ENCODE measurements at places on chromosomes 3 and 15.

DNA sequence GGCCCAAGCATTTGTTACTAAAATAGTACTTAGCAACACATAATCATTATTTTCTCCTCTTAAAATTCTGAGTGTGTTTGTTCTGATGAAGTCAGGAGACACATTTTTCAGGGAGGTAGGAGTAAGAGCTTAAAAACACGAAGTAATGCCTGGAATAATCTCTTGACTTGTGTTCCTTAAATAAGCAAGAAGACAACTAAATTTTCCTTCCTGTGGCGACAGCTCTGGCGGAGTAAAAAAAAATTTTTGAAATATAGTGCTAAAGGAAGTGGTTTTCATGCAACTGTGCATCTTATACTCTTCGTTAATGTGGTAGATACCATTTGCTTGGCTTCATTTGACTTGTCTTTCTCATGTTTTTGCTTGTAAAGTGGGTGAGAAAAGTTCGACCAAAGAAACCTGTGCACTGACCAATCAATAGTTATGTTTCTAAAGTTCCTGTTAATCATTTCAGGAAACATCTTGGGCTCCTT is 11.1 kb upstream of the MBNL1 start:
- no peak for DNase-seq

- peak; percentile 32 for DNase-seq
These were observed 970 bp downstream of the BBX start for GRCh38 chr3:107523539-107524325.

GRCh38 chr3:102068327-102068726 is 219.0 kb downstream of the NFKBIZ start:
- DNase-seq, result no peak

- DNase-seq, result no peak
These were observed 13.8 kb downstream of the RNF168 start for GRCh38 chr3:196489747-196490146.

GRCh38 chr3:127337911-127338531 is 50.2 kb upstream of the PRR20G start:
- no peak for DNase-seq

- DNase-seq, result no peak
These were observed 42.1 kb upstream of the RAF1 start for GRCh38 chr3:12705981-12706380.

DNA sequence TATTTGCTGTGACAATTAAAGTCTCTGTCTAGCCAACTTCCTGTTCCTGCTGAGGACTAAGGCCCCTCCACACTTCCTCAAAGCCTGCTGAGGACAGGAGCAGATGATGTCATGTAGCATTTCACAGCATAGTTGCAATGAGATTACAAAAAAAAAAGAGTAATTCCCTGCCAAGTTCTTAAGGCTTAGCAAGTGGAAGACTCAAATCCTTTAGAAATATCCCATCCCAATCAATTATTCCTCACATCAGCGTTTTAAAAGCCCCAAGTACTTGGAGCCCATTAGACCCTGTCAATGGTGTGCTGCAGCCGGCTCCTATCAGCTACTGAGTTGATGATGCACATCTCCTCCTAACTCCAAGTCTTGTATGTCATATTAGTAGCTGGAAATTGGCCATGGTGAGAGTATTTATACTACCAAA is 51.7 kb downstream of the TRANK1 start:
- DNase-seq, result no peak

DNA sequence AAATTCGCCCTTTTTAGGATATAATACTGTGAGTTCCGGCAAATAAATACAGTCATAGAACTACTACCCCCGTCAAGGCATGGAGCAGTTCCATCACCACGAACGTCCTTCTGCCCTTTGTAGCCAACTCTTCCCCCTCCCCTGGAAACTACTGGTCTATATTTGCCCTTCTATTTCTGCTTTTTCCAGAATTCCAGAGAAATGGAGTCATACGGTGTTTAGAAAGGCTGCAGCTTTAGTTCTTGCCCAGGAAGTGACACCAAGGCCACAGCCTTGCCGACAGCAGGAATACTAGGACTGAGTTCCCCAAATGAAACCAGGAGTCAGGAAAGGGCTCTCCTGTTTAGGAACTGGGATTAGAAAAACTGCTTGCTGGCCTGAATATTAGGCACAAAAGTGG is 291.2 kb downstream of the FAM43A start:
- no peak for DNase-seq

DNA sequence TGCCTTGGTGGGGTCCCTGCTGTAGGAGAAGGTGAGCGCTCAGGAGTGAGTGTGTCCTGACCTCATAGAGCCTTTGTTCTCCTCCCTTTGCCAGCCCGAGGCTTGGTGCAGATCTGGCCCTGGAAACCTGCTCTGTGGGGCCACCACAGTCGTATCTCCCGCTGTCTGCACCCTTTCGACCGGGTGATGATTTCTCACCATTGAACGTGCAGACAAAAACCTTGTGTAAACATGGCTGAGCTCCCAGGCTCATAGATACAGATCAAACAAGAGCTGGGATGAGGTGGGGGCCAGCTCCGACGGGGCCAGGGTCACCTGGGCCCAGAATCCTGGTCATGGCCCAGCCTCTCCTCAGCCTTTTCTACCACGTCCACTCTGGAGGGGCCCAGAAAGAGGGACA is 34.6 kb upstream of the ESYT3 start:
- DNase-seq, result no peak

DNA sequence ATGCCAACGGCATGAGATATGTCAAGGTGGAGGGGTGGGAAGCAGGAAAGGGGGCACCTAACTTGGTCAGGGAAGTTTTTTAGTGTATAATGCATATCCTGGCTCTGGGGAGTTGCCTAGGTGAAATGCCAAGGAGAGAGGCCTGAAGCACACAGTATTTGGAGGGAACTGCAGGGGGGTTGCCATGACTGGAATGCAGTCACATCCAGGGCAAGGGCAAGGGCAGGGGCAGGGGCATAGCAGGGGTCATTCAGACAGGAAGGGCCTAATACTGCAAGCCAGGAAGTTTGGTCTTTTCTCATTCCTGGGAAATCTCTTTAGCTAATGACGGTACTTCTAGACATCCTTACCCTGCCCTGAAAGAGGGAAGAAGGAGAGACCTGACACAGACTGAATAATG is 60.5 kb downstream of the MYRIP start:
- DNase-seq, result no peak

DNA sequence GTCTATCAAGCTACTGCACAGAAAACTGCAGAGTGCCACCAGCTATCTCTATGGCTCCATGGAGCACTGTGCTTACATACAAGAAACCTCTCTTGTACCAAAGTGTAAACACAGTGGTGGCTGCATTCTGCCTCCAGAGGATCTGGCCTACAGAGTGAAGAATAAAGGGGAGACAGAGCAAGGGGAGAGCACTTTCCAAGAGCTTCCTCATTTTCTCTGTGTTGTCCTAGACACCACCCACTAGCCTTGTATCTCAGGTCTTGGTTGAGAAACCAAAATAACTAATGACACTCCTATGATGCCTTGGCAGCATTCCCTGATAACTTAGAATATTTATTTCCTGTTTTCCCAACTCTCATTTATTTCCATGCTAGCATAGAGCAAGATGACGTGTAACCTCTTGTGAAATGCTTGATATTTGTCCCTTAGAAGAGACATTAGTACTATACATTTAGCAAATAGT is 56.9 kb upstream of the PHLDB2 start:
- DNase-seq, result no peak

DNA sequence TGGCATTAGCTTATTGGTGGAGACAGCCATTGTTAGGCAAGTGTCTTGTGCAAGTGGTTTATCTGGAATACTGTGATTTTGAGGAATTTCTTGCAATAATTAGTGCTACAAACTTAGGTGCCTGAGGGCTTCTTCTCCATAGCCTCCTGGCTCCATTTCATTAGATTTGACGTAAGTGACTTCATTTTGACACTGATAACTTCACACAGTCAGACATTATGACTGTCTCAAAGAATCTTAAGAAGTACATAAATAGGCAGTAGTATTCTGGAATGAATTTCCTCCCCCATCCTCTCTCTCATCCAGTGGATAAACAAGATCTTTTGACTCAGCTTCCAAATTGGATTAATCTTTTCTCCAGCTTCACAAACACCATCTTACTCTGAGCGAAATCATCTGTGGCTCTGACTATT is 19.0 kb downstream of the ARL14 start:
- DNase-seq, result no peak

DNA sequence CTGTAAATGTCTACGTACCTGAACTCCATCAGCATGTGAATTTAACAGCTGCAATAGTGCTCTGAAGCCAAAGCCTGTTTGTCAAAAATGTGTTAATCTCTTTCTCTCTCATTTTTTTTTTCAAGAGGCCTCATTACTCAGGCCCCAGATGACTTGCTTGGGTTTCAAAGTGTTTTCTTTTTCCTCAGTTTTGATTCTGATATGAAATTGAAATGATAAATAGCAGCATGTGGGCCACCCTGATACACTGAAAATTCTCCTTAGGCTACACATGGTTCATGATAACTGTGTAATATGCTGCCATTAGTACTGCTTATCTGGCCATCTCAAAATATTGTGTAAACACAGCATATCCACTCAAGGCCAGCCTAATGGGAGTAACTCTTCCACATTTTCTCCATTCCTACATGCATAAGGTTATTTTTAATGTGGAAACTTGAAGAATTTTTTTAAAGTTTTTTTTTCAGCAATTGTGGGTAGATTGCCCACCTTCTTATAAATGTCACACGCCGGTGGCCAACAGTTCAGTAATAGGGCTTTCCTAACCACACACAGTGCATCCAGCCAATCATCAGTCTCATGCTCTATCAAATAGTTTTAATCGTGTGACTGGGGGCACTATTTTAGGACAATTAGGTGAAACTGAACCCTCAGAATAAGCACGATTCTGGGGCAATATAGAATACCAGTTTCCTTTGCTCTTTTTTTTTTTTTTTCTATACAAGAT is 13.1 kb upstream of the DENND4A start:
- DNase-seq, result no peak

GRCh38 chr15:48720646-48721045 is 75.1 kb upstream of the FBN1 start:
- no peak for DNase-seq

- no peak for DNase-seq
These were observed 287.1 kb downstream of the IL5RA start for GRCh38 chr3:2823031-2823430.

DNA sequence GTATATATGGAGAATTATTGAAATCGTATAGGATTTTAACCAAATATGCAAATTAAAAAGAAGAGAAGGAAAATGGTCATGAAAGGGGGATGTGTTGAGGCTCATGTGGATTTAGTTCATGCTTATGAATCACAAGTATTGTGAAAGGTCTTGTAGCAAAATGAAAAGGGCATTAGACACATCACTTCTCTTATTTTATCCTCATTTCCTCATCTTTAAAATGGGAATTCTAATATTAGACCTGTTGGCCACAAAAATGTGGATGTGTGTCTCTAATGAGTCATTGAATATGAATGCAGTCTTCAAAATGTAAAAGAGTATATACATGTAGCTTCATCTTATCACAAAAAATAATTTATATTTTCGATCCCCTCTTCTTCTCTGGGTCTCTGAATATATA is 14.9 kb upstream of the ALCAM start:
- DNase-seq, result no peak

GRCh38 chr3:12349895-12350811 is 61.3 kb downstream of the PPARG start:
- DNase-seq, result no peak
